Left renal pelvis (tissue), 4 donors: ENCODE measurements at places on chromosomes 13 and 19.

DNA sequence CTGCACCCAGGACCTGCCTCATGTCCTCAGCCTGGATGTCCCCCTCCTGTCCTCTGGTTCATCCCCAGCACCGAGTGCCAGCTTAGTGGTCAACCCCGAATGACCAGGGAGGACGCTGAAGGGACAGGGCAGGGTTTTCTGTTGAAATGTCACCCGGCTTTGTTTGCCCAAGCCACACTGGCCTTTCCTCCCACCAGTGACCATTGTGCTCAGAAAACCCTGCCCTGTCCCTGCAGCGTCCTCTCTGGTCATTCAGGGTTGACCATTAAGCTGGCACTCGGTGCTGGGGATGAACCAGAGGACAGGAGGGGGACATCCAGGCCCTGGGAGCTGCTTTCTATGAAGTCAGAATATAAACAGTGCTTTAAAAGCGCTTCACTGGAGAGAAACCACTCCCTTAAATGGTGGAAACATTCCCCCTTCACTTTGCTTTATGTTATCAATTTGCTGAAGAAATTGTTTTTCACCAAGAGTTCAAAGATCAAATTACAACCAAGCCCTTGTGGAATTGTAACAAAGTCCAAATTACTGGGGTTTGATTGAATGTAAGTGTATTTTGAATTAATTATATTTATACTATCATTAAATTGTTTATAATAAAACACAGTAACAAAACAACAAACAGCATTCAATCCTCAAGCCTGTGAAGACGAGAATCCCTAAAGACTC is 21.4 kb downstream of the CARS2 start:
- DNase-seq = no peak

DNA sequence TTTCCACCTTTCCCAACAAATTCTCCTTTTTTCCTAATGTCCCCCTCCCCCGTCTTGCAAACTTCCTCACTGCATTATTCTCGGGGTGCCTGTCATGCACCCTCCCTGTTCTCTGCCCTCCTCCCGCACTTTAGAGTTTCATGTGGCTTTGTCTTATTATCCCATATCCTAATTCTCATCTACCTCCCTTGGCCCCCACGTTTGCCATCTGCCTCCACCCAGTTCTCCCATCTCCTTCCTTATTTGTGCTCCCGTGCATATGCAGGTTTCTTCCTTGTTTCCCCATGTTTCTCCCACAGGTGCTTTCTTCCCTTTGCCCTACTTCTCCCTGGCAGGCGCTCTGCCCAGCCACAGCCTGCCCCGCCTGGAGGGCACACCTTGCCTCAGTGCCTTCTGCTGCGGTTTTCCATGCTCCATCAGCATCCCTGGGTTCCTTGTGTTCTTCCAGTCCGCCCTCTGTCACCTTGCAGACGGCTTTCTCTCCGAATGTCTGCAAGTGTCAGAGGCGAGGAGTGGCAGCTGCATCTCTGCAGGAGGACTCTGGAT is 1.5 kb downstream of the SPATA13 start:
- no peak for DNase-seq

GRCh38 chr19:32819419-32820400 is 49.9 kb downstream of the SLC7A9 start:
- no peak for DNase-seq

DNA sequence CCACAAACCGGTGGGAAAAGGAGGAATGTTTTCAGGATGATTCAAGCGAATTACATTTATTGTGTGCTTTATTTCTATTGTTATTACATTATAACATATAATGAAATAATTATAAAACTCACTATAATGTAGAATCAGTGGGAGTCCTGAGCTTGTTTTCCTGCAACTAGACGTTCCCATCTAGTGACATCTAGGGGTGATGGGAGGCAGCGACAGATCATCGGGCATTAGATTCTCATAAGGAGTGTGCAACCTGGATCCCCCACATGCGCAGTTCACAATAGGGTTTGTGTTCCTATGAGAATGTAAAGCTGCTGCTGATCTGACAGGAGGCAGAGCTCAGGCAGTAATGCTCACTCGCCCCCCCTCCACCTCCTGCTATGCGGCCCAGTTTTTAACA is 54.5 kb downstream of the SPTBN4 start:
- no peak for DNase-seq

DNA sequence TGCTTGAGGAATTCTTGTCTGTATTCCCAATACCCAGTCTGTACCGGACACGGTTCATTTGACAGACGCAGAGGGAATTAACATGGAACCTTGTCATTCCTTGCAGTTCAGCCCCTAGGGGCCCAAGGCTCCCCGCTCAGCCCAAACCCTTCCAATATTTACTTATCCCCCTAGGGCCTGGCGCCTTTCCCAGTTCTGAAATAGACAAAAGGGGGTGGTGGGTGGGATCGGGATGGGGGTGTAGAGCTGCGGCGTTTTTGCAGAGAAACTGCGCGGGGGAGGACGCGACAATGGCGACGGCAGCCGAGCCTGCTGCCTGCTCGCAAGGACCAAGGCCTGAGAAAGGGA is 583 bp downstream of the AKAP8L start:
- DNase-seq = no peak

DNA sequence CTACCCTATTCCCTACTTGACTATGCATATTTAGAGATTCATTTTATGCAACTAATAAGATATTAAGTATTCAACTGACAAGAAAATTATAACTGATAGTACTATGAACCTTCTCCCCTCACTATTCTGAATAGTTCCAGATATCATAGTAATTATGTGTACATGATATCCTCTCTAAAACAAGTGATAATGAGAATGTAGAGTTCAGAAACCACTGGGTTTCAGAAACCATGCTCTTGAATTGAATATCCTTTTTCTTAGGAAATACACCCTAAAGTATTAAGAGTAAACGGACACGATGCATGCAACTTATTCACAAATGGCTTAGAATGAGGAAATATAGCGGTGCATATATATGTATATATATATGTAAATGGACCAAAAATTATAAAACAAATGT is 160.9 kb downstream of the TBC1D4 start:
- DNase-seq = no peak

DNA sequence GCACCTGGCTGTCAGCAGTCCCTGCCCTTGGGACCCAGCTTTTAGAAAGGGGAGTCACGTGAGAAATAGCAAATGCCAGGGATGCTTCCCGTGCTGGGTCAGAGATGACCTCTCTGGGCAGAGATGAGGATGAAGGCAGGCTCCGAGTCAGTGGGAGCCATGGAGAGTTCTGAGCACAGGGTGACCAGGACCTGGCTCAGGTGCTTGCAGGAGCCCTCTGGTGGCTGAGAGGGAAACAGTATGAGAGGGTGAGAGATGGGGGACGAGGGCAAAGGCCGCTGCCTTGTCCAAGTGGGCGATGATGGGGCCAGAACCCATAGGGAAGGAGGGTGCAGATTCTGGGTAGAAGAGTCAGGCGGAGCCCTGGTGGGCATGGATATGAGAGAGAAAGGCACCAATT is 15.8 kb downstream of the TMED1 start:
- DNase-seq = no peak

GRCh38 chr19:45955905-45956608 is 17.6 kb downstream of the NOVA2 start:
- no peak for DNase-seq

DNA sequence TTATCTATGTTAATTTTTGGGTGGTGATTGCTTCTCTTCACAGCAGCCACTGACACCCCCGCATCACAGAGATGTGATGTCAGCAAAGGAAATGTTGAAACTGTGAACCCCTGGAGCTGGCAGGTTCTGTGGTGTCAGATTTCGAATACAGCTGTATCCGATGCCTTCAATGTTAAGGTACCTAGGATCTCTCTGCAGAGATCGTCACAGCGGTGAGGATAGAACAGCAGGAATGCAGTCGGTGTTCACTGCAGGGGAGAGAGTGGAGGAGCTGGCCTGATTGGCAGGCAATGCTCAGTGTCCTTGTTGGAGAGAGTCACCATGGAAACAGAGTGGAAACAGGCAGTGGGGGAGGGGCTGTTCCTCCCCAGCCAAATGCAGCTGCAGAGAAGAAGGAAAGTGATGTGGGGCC is 79.5 kb upstream of the ZNF835 start:
- DNase-seq = no peak

GRCh38 chr13:112446867-112447266 is 70.7 kb downstream of the SPACA7 start:
- no peak for DNase-seq

DNA sequence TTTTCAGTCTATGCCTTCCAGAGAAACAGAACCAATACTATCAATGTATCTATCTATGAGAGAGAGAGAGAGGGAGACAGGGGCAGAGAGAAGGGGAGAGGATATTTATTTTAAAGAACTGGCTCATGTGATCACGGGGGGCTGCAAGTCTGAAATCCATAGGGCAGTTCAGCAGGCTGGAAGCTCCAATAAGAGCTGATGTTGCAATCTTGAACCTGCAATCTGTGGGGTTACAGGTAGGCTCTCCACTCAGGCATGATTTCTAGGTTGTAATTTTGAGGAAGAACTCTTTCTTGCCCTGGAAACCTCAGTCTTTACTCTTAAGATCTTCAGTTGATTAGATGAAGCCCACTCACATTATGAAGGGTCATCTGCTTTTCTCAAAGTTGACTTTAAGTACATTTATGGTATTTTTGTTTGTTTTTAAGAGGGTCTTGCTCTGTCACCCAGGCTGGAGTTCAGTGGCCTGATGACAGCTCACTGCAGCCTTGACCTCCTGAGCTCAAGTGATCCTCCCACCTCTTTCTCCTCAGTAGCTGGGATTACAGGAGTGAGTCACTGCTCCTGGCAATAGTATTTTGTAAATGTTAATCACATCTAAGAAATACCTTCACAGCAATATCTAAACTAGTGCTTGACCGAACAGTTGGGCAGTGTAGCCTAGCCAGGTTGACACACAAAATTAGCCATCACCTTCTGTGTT is 376.4 kb downstream of the FGF9 start:
- no peak for DNase-seq

GRCh38 chr19:41811036-41811435 is 14.6 kb downstream of the CEACAM3 start:
- DNase-seq = no peak

GRCh38 chr13:98489446-98490194 is 87.3 kb downstream of the STK24 start:
- no peak for DNase-seq

DNA sequence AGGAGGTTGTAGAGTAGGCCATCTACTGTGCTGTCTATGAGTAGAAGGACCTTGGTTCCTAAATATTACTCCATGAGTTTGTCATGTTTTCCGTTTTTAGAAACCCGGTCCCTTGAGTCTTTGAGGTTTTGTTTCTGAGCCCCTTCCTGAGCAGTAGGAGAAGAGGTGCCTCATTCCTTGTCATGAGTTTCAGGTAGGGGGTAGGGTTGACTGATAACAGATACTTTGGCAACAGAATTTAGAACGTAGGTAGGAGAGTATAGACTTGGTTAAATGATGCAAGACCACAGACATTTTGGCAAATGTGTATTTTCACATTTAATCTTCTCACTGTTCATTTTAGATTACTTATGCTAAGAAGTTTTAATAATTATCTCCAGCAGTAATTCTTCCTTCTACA is 24.6 kb downstream of the LMO7 start:
- DNase-seq = no peak

DNA sequence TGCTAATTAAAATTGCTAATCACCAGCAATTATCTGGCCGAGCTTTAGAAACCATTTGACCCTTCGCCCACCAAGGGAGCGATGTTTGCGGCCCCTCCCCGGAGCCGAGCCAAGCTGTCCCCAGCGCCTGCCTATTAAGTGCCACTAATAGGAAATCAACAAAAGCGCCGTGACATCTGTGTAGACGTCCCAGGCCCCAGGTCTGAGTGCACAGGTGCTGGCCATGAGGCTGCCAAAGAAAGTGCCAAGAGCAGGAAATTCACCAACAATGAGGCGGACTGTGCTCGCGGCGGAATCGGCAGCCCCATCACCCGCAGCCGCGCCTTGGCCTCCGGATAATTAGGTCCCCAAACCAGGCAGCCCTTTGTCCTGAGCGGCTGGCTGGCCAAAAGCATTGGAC is 44.5 kb upstream of the SPACA7 start:
- no peak for DNase-seq

- DNase-seq = no peak
Observed at GRCh38 chr13:44819245-44819644, 170.0 kb downstream of the NUFIP1 start.
